ENCODE measurements at places on chromosomes 1 and 21.
A peak's percentile ranks its signal among the peaks of the same experiment; 100 is the strongest.

- no peak for DNase-seq
Measured at GRCh38 chr1:201566933-201567801, 28.2 kb downstream of the NAV1 start.

DNA sequence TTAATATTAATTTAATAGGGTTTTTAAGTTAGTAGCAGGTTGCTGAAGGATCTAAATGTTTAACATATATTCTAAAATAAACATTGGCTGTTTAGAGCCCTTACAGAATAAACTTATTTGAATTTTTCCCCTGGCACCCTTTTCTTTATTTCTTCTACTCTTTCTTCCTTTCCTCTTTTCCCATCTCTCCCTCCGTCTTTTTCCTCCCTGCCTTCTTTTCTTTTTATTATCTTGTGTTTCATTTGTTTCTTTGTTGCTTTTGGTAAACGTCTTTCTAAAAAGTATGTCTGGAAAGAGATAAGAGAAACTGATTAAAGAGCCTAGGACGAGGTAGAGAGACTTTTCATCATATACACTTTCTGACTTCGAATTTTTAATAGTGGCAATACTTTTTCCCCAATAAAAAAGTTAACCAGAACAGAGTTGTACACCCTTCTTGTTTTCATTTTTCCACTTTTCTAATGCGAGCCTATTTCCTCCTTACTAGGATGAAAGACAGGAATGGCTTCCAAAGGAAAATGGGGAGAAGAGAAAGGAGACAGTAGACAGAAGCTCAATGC lies 39.5 kb upstream of the ATF3 start:
- DNase-seq, result no peak

DNA sequence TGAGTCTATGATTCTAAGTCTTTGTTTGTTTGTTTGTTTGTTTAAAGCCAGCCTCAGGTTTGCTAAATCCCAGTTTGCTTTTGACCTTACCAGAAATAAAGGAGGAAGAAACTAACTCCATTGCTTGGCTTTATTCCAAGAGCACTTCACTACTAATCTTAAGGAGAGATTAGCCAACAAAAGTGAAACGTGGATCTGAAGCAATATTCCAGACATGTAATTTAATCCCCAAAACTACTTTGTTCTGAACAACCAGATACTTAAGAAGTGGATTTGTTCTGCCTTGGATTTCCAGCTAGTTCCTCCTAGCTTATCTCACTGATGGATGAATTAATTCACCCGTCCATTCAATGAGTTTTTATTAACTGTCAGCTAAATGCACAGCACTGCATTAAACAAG lies 15.9 kb upstream of the CEP350 start:
- DNase-seq, result no peak

DNA sequence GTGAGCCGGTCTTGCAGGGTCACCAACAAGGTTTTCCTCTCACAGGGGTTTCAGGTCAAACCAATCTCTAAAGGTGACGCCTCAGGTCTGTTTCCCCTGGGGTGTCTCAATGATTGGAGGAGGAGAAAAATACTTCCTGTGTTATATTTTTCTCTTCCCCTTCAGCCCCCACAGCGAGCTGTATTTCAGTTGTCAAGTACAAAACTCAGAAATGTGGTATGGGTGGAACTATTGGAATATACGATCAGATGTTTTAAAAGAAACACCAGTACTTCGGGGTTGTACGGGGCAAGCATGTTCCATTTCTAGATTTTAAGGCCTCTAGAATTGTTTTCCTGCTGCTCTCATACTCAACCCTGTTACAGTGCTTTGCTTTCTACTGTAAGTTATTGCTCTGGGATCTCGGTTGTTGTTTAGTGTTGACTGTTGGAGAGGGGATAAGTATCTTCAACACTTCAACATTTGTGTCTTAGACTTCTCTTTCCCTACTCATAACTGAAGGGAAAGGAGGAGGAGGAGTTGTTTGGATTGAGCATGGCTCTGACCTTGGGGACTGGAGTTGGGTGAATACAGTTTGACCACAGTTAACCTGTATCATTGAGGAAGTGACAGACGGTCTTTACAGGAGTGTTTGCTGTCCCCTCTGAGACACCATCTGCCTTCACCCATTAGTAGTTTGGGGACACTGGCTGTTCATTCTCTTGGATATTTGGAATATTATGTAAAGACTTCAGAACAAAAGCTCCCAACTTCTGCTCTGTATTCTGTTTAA lies 2.0 kb downstream of the MAPKAPK2 start:
- DNase-seq, result peak; percentile 46

- no peak for DNase-seq
Measured at GRCh38 chr1:56780128-56780750, 39.0 kb downstream of the FYB2 start.

- DNase-seq, result no peak
Measured at GRCh38 chr1:36464605-36465393, 615 bp upstream of the MRPS15 start.

DNA sequence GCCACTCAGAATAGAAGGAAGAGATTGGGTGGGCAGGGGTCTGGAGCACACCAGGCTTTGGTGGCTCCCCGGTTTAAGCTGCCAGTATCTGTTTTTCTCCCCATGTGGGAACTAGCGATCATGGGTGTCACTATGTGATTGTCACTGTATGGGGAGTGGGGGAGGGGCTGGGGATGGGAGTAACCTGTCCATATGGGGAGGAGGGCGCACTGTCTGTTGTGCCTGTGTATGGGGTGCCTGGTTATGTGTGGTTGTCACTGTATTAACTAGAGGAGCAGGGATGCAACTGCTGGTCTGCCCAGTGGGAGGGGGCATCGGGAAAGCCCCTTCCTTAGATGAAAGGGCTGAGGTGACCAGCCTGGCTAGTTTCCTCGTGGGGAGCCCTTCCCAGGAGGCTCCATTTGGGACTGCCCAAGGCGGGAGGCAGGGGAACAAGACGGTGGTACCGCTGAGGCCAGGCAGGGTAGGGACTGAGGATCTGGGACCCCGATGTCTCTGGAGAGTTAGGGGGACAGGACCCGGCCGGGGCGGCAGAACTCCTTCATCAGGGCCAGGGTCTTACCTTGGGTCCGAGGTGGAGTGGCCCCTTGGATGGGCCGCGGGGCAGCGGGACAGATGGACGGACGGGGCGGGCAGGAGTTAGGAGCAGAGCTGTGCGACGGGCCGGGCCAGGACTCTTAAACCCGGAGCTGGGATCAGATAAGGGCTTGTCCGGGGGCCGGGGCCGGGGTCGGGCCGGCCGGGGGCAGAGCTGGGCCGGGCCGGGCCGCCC lies at the start of gene KCNJ10:
TSS of gene KCNJ10 (minus strand) at position 701 of the 772 bp plus-strand sequence. CDS start 27,628 bp downstream, outside the sequence.
- no peak for DNase-seq

DNA sequence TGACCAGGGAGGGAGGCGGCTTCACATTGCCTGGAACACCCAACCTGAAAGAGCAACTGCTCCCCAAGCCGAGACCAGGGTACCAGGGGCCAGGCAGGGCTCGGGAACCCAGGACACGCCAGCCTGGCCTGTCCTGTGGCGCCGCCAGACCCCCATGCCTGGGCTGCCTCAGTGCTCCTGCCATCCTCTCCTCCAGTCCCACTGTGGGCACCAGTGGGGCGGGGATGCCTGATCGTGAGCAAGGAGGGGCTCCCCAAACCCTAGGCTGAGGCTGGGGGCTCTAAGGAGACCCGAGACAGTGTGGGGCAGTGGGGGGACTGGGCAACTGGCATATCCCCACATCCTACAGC lies 45.1 kb downstream of the WNT9A start:
- no peak for DNase-seq

DNA sequence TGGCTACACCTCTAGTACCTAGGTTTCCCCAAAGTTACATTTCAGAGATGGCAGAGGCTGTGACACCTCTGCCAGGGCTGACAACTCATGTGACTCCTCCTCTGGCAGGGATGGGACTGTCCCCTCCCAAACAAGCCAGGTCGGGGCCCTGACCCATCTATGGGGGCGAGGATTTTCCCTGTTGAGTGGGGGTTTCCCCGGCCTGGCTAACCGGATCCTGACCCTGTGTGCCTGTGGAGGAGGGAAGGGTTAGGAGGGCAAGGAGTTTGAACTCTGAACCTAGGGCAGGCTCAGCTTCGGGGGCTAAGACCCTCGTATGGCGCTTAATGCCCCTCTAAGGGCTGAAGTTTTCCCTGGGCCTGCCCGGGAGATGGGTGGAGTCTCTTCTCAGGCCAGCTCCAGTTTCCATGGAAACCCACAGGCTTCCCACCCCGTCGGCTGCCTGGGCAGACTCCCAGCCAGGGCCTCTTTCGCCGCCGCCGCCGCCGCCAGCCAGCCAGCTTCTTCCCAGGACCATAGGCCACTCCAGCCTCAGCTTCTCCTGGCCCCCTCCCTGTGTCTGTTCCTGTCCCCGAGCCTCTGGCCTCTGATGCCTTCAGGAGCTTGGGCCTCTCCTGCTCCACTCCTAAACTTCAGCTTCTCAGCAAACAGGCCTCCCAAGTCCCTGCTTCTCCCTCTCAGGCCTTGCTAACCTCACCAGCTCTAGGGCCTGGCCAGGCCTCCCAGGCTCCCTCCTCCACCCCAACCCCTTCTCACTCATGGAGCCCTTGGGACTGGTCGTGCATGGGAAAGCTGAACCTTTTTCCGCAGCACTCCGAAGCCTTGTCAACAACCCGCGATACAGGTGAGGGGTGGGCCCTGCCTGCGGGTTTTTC lies at the start of gene BTBD19:
TSS of gene BTBD19 (plus strand) at position 461 of the 875 bp plus-strand sequence. CDS start at position 759, 298 bp downstream.
- no peak for DNase-seq

GRCh38 chr1:201254625-201255478 lies 28.5 kb upstream of the PKP1 start:
- peak; percentile 61 for DNase-seq

GRCh38 chr1:106249365-106249764 lies 807.1 kb upstream of the PRMT6 start:
- DNase-seq, result no peak

- DNase-seq, result no peak
Measured at GRCh38 chr1:185788386-185788785, 54.2 kb downstream of the HMCN1 start.

DNA sequence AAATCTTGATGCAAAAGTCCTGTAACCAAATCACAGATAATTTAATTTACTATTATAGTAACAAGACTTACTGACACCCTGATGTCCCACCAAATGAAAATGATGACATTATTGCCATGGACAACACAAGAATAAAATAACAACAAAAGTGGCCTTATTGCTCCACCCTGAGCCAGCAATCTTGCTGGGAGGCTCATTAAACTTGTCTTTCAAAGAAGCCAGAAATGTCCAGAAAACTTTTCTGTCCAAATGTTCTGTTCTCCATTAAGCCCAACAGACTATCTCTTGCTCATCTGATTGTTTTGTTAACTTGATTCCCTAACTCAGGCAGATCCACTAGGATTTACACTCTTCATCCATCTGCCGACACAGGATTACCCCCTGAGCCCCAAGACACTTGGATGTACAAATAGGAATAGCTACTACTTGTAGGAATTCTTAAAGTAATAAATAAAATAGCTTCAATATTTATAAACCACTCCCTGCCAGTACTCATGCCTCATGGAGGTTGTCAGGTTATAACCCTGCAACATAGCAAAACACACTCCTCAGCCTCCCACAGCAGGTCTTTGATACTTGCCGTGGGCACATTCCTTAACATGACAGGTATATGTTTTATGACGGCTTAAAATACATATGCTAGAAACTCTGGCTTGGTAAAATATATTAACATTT lies 84.9 kb downstream of the PTPN14 start:
- no peak for DNase-seq

DNA sequence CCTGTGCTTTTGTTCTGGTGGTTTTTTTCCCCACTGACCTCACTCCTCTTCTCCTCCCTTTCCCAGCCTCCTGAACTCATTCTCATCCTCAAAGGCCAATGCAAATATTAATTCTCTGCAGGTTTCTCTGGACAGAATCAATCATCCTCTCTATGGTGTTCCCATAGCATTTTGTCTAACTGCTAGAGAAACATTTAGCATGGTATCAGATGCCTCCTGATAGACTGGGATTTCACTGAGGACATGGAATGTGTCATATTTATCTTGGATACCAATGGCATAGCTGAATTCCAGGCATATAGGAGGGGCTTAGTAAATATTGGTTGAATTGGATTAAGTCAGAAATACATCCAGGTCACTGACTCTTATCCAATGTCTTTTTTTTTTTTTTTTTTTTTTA lies 46.1 kb upstream of the SRP9 start:
- DNase-seq, result no peak

GRCh38 chr1:32195972-32196823 lies 4.2 kb upstream of the CCDC28B start:
- DNase-seq, result peak; percentile 55

- DNase-seq, result no peak
Measured at GRCh38 chr1:239575113-239575512, 188.7 kb downstream of the CHRM3 start.

GRCh38 chr1:117611121-117611601 lies 5.3 kb downstream of the TENT5C start:
- no peak for DNase-seq

DNA sequence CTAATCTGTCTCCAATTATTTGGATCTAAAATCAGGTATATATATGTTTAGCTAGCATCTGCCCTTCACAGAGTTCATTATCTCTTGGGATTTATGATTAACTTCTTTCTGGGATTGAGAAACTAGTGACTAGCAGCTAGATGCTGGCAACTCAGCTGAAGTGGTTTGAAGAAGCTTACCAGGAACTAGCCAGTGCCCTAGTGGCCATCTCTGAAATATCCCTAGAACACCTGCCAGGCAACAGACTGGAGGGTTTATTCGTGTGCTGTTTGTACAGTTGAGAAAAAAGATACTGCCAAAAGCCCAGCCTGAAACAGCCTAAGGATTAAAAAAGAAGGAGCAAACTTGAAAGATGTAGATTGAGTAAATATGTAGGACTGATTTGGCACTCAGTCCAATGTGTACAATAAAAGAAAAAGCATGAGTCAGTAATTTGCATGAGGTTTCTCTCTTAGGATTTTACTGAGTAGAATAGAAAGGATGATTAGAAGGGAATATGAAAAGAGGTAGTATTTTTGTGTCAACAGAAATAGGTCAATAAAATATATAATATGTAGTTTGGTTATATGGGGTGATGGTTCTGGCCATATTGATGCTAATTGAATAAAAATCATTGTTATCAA lies 1144.6 kb upstream of the ADGRL2 start:
- no peak for DNase-seq

DNA sequence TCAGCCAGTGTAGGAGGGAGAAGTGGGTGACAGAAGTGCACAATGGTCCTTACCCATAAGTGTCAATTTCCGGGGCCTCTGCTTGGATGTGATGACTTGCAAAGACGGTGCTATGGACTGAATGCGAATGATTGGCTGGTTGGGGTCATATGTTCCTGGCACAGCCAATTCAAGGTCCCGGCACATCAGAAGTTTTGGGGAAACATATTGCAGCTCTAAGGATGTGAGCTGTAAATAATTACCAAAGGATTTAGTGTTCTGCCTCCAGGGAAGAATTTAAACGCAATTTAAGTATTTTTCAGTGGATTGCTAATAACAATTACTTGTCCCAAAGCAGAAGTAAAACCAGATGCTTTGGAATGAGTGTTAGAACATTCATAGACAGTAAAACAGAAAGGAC lies 26.9 kb upstream of the EXOSC10 start:
- DNase-seq, result no peak

DNA sequence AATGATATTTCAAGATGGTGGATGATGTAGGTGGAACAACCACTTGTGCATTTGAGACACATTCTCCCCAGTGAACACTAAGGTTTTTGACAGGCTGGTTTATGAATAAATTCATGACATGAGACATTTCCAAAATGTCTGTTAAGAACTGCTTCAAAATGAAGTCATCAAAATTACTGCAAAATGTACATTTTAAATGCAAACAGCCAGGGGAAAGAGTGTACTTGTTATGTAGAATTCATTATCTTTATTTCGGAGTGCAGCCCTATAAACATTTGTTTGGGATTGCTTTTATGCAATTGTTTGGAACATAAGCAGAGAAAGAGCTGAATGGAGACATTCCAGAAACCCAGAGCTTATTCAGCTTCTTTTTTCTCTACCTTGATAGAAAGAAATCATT lies 49.5 kb downstream of the DSCAM start:
- DNase-seq, result no peak

- no peak for DNase-seq
Measured at GRCh38 chr1:174701565-174701964, 253.8 kb downstream of the GPR52 start.
